NCI-H1092 (cell line): ENCODE measurements at places on chromosomes 7 and 10.

- DNase-seq: no peak
Measured at GRCh38 chr10:61751599-61751998, 88.9 kb downstream of the CABCOCO1 start.

DNA sequence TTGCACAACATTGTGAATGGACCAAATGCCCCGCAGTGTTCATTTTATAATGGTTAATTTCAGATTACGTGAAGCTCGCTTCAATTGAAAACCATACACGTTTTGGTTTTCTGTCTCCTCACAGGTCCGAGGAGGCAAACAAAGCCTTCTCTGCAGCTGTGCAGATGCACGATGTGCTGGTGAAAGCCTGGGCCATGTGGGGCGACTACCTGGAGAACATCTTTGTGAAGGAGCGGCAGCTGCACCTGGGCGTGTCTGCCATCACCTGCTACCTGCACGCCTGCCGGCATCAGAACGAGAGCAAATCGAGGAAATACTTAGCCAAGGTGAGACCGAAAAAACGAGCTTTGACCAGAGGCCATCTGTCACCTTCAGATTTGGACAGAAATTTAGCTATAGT lies 110.3 kb downstream of the TRRAP start:
- DNase-seq: no peak

GRCh38 chr7:98038731-98039130 lies 48.7 kb upstream of the OCM2 start:
- DNase-seq: no peak

GRCh38 chr7:7237978-7238267 lies 55.6 kb downstream of the C1GALT1 start:
- DNase-seq: no peak

DNA sequence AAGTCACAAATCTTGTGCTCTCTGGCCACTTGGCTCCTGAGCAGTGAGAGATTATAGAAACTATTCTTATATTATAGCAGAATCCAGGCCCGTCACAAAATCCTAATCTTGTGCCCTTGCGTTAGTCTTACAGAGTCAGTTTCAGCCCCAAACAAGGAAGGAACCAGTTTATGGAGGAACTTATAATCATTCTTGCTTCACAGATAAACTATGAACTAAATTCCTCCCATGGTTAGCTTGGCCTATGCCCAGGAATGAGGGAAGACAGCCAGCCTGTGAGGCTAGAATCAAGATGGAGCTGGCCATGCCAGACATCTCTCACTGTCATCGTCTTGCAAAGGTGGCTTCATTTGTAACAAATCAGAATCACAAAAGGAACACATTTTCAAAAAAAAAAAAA lies 199.7 kb upstream of the PITRM1 start:
- DNase-seq: no peak

- DNase-seq: no peak
Measured at GRCh38 chr7:69434398-69434815, 163.9 kb upstream of the AUTS2 start.
